ENCODE measurements at places on chromosomes 11 and 22.

- DNase-seq: no peak
These were observed 12.8 kb downstream of the STT3A start for GRCh38 chr11:125605417-125605816.

DNA sequence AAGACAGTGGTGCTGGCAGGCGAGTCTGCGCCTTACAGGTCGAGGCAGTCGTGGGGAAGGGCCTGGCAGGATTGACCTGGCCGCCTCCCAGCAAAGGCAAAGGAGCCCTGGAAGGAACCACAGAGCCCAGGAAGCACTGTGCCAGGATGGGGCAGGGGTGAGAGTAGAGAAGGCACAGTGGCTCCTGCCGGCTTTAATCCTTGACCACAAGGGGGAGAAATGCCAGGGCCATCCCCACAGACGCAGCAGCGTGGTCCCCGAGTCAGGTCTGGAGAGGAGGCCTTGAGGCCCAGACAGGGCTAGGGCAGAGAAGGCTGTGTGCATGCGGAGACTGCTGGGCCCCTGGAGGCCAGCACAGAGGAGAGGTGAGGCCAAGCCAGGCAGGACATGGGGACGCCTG is 9.9 kb upstream of the NDUFS8 start:
- DNase-seq: no peak

DNA sequence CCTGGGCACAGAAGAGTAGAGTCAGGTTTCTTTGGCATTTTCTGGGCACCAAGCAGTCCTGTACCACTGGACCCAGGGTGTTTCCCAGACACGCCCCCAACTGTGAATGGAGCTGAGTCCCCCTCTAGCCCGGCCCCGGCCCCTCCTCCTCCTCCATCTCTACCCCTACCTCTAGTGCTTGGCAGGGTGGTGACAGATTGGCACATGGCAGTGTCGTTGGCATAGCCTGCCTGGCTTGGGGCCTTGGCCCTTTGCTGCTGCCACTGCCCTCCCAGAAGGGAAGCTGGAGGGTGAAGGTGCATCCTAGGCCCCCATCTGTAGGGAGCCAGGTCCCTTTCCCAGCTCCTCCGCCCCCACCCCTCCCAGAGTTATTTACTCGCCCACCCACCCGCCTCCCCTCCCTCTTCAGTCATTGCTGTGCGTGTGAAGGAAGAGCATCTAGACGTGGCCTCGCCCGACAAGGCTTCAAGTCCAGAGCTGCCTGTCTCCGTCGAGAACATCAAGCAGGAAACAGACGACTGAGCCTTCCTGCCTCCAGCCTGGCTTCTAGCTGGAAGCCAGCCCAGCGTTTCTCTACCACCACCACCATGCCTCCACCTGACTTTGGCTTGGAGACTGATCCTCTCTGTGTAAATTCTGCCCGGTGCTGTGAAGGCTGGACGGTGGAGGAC is 10.9 kb downstream of the CHADL start:
- no peak for DNase-seq

- no peak for DNase-seq
These were observed 35.3 kb upstream of the TTLL12 start for GRCh38 chr22:43222262-43222661.

DNA sequence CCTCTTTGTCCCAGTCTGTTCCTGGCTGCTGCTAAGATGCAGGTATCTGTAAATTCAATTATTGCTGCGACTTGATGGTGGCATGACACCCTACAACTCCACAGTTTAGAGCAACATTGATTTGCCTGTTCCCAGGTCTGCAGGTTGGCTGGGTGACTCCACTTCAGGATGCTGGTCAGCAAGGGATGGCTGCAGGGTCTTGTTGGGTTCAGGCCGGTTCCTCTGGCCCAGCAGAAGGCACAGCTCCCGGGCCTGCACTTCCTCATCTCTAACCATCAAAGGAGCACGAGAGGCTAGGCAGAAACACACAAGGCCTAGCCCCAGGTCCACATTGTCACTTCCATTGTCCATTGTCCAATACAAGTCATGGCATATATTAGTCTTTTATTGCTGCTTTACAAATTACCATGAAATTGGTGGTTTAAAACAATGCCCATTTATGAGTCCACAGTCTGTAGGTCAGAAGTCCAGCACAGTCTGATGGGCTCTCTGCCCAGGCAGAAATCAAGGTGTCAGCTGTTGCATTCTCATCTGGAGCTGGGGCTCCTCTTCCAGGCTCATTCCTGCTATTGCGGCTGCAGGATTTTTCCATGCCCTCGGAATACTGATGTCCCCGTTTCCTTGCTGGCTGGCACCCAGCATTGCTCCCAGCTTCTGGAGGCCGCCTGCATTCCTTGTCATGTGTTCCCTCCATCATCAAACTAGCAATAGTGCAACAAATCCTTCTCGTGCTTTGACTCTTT is 96.6 kb upstream of the LMO1 start:
- DNase-seq: no peak
